NCI-H1092 treated with DMSO at 0.1 percent for 48 hours (cell line): ENCODE measurements at places on chromosomes 16 and 17.

GRCh38 chr16:8619671-8620370 is 1.7 kb upstream of the METTL22 start:
- DNase-seq: no peak

DNA sequence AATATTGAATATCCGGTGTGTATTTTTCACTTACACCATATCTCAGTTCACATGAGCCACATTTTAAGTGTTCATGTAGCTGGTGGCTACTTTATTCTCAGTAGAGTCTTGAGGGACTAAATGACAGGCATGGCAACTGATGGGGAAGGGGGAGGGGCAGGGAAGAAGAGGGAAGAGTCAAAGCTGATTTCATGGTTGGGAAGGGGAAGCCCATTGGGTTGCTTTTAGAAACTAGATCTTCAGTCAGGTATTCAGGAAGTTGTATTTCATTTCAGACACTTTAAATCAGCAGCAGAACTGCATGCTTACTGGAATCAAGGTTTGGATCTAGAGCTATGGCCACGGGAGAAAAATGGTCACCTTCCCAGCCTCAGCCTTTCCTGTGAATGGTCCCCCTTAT is 2.9 kb upstream of the WIPI1 start:
- no peak for DNase-seq

DNA sequence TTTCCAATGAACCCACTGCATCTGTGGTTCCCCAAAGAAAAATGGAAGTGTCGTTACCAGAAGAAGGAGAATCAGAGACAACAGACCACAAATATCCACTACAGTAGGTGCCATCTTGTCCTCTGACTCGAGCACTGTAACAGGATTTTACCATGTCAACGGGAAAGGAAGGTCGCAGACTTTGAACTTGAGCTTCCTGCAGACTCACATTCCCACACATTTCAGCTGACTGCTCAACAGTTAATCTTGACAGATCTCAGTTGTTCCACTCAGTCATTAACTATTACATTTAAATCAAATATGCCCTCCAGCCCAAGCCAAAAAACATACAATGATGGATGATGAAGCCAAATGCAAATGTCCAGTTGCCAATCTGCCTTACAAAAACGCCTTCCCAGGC is 37.0 kb downstream of the GAS7 start:
- no peak for DNase-seq

DNA sequence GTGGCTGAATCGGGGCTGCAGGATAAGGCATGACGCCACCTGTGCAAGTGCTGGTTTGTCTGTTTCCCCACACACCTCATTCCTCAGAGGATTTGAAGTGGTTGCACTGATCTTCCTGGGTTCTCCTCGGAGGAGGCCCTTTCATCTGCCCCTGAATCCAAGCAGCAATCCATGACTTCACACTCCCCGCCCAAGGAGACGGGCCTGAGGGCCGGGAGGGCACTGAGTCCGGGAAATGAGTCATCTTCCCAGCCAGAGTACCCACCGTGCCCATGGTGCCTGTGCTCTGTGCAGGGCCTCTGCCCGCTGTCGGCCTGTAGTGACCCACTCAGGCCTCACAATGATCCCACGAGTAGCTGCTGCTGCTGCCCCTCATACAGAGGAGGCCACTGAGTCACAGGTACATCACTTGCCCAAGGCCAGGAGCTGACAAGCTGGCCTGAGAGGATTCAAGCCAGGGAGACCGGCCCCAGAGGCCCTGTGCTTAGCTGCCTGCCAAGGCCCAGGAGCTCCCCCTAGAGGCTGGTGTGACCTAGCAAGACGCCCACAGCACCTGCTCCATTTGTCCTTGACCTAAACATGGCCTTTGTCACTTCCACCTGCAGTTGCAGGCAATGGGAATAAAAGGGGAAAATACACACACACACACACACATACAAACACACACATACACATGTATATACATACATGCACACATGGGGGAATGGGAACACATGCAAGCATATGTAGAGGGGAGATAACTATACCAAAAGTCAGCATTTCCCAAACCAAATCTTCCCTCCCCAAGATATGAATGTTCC is 240.0 kb downstream of the C16orf95 start:
- DNase-seq: no peak

- DNase-seq: no peak
These were observed 10.9 kb downstream of the KRT37 start for GRCh38 chr17:41413353-41413957.

- no peak for DNase-seq
These were observed 173.1 kb downstream of the PARN start for GRCh38 chr16:14456793-14457481.

- DNase-seq: no peak
These were observed 40.1 kb upstream of the RGS9 start for GRCh38 chr17:65097110-65097509.

GRCh38 chr16:29763326-29763725 is 14.7 kb upstream of the ZG16 start:
- DNase-seq: no peak

DNA sequence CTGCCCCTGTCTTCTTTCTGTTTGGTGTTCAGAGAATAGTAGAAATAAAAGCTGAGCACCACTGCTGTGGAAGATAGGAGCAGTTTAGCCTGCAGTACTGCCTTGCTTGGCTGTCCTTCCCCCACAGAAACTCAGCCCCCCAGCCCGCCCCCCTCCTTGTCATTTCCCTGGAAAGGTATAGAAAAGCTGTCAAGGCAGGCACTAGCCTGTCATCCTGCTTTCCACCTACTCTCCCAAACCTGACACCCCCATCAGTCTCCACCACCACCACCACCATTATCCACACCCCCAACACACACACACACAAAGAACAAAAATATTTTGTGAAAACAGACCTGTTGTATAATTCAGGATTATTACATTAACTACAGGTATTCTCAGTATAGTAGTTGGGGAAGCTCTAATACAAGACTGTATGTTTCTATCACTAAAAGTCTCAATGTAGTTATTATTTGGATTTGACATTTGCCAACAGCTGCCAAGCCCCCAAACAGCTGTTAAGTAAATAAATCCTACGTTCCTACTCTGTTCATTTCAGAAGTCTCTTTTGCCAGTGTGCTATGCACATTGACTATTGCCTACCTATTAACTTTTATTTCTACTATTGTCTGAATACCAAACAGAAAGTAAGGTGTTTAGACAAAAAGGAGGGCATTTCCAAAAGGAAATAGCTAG is 128.8 kb downstream of the CYB561 start:
- DNase-seq: no peak

- peak; percentile 19 for DNase-seq
These were observed 19.9 kb upstream of the GPATCH8 start for GRCh38 chr17:44522883-44523671.

- DNase-seq: no peak
These were observed 6.5 kb downstream of the GFAP start for GRCh38 chr17:44908761-44909326.

DNA sequence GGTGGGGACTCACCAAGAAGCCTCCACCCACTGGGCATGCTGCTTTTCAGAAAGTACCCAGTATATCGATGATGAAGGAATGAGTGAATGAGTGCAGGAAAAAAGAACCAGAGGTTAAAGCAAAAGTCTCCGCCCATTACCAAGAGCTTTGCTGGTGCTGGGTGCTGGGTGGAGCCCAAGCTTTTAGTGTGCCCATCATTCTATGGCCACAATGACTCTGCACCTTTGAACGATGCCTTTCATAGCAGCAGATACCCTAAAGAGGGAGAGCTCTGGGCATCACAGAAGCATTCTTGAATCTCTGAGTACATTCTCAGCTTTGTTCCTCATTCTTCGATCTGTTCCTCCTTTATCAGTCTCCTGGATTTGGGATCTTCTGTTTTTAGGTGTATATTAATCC is 450.7 kb upstream of the CCL2 start:
- DNase-seq: no peak

- DNase-seq: no peak
These were observed 7.4 kb downstream of the NTHL1 start for GRCh38 chr16:2040041-2040786.

DNA sequence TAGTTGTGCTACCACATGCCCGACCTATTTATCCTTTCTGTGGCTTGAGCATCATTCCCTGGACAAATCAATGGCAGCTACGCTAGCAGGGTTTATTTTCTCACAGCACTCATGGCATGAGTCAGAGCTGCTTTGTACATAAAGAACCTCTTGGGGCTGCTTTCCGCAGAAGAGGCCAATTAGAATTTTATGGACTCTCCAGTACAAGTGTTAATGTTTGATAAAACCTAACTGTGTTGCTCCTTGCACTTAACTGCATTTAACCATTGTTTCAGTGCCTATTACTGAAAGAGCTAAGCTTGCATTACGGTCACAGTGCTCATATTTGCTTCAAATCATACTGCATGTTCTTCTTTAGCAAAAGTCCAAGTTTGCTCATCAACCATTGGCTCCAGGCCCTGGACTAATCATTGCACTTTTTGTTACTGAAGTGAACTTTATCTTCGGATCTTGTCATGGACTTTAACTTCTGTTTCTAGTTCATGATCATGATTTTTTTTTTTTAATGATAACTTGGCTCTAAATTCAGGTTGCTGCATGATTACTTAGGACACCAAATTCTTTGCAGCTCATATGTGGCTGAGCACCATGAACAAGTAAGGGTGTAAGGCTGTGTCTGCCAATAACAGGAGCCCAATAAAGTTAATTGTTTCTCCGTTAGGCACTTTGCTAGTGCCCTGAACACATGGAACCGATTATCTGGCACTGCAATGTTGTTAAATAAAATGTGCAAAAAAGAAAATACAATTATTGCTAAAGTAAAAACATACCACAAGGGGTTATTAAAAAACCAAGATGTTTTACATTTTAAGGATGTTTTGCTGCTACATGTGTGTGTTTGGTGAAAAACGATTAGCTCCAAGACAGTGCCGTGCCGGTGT is 492.2 kb downstream of the KCNJ2 start:
- DNase-seq: peak; percentile 93

- DNase-seq: no peak
These were observed 53.2 kb downstream of the CDYL2 start for GRCh38 chr16:80751167-80751566.
